Stimulated activated CD8-positive, alpha-beta memory T cell treated with anti-CD3 and anti-CD28 coated beads, Interleukin-15, amount 100 ng/mL, for 24 hours (primary cell): ENCODE measurements at places on chromosomes 11 and 22.

DNA sequence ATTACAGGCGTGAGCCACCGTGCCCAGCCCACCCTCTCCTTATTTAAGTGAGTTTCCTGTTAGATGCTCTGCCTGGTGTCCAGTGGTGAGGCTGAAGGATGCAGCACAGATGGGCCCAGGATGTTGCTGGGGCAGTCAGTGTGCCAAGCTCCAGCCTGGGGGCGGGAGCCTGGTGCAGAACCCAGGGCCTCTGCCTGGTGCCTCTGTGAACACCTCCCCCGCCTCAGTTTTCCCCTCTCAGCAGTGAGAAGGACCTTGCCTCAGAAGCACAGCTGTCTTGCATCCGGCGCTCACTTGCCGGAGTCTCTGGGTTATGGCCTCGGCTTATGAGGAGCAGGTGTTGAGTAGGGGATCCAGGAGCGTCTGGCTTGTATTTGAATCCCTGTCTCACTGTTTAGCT lies 116.2 kb downstream of the KIAA1671 start:
- DNase-seq: no peak

- DNase-seq: no peak
These were observed 27.8 kb downstream of the GDPD5 start for GRCh38 chr11:75497788-75498409.

- DNase-seq: peak; percentile 68
These were observed 39.1 kb downstream of the OR4D9 start for GRCh38 chr11:59550368-59550841.

- DNase-seq: peak; percentile 34
These were observed 8.7 kb downstream of the PTH start for GRCh38 chr11:13486926-13487660.

DNA sequence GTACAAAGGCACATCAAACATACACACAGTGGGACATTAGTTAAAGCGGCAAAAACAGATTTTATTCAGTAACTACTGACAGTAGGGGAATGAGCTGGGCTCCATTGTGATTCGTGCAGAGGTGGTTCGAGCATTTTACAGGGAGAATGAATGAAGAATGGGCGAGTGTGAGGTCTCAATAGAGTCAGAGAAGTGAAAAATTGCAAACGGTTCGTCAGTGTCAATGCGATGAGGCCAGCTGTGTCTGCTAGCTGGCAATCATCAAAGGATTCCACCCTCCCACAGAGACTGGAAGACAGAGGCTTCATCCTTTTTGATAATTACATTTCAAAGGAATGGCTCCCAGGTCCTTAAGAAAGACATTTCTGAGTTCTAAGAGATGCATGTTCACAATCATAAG lies 17.4 kb downstream of the OR4D9 start:
- DNase-seq: no peak

DNA sequence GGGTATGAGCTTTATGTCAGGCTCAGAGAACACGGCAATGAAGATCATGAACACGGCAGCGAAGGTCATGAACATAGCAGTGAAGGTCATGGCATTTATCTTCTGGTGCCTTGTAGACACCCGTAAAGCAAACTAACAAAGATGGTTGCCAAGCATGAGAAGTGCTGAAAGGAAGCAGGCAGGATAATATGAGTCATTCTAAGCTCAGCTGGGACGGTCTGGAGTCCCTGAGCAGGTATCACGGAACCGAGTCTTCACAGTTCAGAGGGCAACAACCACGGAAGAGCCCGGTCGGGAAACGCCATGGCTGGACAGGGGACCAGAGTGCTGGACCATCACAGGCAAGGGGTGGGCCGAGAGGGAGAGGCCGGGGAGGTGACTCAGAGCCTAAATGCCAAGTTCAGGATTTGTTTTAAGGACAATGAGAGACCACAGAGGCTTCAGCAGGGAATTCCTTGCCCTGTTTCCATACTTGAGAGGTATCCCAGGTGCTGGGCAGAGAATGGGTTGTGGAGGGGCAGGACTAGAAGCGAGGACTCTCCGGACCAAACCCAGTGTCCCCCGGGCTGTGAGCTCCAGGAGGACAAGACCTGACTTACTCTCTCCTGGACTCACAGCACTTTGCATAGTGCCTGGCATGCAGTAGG lies 13.1 kb upstream of the MS4A10 start:
- no peak for DNase-seq

DNA sequence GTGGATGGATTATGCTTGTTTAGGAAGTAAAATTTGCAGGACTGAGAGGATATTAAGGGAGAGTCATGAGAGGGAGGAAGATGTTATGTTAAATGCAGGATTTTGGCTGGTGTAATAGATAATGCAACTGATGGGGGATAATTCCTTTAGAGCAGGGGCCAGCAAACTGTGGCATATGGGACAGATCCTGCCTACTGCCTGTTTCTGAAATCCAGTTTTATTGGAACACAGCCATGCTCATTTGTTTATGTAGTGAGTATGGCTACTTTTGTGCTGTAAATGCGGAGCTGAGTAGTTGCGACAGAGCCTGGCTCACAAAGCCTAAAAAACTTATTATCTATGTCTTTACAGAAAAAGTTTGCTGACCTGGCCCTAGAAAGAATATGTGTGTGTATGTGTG lies 66.6 kb upstream of the MPPED2 start:
- DNase-seq: no peak
